ENCODE measurements at places on chromosomes 1 and 21.
A peak's percentile ranks its signal among the peaks of the same experiment; 100 is the strongest.

DNA sequence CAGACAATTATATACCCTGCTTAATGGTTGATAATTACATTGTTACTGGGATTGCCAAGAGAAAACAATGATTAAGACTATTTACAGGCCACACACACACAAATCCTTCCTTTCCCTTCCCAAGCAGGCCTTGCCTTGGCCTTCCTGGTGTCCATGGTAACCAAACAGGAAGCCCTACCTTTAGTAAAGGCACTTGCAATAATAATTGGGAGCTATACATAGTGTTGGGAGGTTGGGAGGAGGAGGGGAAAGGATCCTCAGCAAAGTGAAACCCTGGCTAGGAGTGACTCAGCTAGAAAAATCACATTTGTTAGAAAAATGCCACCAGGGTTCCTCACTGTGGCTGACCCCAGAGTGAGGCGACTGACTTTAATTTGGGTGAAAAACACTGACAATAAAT, 122.3 kb upstream of the ADAR start:
- no peak for DNase-seq

- no peak for DNase-seq
These were observed 111.2 kb upstream of the PROX1 start for GRCh38 chr1:213876531-213876930.

DNA sequence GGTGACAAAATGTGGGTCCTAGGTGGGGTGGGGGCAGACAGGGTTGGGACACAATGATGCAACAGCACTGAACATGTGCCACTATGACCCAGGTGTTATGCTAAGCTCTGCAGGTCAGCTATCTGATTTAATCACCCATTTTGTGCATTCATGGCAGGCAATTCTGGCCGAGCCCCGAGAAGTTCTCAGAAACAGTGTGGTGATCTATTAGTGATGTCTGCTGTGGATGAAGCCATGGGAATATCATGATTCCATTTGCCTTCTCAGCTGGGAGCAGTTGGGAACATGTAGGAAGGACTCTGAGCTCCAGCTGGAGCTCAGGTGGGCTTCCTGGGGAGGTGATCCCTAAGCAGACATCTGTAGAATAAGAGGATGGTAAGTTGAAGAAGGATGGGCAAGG, 194.0 kb upstream of the POU3F1 start:
- DNase-seq = no peak

DNA sequence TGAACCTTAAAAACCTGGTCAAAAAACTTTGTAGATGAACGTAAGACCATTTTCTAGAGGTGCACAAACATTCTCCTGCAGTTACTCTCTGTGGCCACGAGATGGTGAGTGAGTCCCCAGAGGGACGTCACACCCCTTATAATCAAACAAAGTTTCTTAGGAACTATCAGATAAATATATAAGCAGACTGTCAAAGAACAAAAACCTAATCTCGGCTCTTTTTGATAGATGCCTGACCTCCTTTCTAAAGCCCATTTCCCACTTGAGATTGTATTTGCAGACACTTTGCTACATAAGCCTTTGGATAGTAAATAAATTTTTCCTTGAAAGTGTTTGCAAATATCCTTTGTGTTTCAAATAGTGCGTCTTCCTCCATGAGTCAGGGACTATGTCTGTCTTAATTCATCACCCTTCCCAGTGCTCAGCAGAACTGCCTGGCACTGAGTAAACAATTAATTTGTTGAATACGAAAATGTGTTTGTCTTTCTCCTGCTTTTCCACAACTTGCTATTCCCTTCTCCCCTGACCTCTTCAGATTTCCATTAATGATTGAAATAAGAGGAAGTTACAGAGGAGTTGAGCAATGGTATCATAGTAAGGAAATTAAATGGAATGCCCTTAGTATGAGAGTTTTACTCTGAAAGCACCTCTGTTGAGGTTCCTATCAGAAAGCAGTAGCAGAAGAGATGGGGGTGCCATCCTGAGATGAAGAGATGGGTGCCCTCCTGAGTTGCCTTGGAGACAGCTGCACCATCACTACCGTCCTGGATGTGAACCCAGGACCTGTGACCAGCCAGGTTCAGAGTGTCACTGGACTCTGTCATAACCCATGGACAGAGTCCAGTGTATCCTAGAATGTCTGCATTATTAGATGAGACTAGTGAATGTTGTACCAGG, 57.8 kb upstream of the RAVER2 start:
- peak; percentile 8 for DNase-seq

GRCh38 chr1:18426580-18426979, 54.1 kb upstream of the KLHDC7A start:
- DNase-seq = no peak

DNA sequence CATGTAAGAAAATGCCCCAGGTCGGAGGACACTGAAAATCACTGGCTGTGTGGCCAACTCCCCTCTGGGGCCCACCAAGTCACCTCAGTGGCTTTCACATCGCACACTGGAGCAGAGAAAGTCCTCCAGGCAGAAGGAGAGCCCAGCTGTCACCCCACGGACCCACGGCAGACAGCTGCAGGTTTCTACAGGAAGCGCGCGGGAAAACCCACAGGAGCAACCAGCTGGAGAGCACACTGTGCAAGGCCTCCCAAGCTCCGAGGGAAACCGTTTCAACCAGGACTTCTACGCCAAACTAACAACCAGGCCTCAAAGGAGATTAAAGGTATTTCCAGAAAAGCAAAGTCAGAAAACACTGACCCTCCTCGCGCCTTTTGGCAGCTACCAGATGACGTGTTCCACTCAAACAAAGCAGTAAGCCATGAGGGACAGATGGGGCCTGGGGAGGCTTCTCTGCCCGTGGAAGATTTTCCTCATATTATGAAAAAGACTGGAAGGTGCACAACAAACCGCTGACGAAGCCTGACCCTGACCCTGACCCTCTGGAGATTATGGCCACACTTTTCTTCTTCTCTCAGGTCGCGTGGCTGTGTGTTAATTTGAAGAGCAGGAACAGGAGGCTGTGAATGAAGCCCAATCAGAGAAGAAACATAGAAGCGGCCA, 21.0 kb downstream of the WDR4 start:
- DNase-seq = no peak

DNA sequence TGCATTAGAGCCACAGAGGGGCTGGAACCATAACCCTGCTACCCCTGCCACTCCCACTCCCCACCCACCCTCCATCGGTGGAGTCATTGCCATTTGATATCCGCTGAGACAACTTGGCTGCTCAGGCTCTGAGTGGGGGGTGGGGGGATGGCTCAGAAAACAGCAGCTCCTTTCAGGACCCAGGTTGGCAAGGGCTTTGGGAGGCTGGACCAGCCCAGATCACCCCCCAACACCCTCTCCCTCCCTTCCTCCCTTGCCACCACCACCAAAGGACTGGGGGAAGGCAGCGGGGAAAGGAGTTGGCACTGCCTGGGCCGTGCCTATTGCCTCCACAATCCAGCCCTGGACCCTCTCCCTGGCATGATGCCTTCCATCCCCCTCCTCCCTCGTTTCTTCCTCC, 1.7 kb downstream of the KCNJ10 start:
- no peak for DNase-seq

GRCh38 chr21:41755258-41755933, 11.5 kb downstream of the RIPK4 start:
- no peak for DNase-seq

DNA sequence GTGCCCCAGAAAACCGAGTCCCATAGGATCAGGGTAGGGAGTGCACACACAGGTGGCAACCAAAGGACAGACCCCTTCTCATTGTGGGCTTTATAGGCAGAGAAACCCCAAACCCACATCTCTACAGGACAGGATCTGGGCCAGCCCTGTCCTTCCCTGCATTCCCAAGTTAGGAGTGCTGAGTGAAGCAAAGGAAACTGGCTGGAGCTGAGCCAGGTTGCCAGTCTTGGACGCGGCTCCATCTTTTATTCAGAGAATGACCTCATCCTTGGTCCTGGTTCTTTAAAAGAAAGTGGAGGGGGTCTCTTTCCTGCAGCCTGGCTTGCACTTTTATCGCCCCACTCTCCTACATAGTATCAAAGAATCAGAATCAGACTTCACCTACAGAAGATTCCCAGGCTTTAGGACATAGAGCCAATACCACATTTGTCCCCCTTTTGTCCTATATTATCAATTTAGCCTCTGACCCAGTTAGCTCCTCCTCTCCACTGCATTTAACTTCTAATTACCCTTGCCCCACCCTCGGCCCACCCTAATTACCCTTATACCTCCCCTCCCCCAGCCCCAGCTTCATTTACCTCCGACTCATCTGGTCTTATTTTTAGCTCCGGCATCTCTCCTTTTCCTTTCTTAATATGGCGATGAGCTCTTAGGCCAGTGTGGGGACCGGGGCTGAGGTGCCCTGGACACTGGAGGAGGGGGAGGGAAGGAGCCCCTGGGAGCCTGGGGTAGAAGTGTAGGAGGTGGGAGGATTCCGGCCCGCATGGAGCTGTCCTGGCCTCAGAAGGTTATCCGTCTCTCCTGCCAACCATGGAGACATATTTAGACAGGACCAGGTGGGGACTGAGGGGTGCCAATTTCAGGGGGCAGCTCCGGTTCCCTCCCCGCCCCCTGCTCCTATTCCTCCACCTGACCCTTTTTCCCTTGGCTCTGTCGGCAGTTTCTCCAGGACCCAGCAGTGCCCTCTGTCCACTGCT, at the start of gene CASQ1:
CASQ1 (plus strand) TSS at position 927 of the 977 bp plus-strand sequence. CDS start 177 bp downstream, outside the sequence.
- DNase-seq = no peak

- no peak for DNase-seq
These were observed 157.3 kb downstream of the SLC30A10 start for GRCh38 chr1:219771080-219771479.

- no peak for DNase-seq
These were observed 3.4 kb downstream of the CLEC20A start for GRCh38 chr1:178493301-178493741.

DNA sequence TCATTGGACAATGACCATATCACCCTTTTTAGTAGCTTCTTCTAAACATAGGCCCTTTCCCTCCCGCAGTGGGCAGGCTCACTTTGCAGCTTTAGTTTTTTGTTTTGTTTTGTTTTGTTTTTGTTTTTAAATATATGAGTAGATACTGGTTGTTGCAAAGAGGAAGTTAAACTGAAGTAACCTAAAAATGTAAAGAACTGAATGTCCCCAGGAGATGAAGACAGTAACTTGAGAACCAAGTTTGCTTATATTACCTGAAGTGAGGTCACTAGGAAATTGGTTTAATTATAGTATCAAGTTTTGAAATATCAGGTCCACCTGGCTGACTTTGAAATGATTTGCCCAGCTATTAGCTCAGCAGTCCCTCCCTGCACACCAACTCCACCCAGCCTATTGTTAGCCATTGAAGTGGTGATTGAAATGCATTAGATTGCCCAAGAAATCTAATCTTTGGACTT, 18.2 kb downstream of the SMAP2 start:
- no peak for DNase-seq

GRCh38 chr1:101506541-101507164, 269.8 kb downstream of the S1PR1 start:
- no peak for DNase-seq

DNA sequence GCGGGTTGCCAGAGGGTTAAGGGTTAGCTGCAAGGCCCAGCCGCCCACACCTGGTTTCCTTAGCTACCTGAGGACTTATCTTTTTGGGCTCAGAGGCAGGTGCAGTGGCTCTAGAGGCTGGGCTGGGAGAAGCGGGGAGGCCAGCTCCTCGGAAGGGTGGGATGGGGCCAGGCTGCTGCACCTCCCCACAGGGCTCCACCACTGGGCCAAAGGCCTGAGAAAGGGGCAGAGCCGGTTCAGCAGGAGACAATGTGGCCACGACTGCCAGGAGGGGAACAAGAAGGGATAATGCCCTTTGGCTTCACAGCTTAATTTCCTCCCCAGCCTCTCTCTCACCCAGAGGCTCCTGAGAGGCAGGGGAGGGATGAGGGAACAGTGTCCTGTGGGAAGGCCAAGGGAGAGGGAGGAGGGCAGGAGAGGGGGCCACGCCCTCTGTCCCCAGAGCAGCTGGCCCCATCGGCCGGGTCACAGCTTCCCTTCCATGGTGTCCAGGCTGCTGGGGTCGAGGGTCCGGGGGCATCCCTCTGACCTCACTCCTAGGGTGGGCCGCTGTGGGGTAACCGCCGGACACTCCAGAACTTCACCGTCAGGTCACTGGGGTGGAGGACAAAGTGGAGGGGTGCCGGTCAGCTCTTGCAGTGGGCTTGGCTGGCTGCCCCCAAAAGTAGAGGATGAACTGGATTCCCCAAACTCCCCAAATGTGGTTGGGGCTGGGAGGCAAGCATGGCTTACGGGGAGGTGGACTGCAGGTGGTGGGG, 50.4 kb downstream of the KIF21B start:
- no peak for DNase-seq

DNA sequence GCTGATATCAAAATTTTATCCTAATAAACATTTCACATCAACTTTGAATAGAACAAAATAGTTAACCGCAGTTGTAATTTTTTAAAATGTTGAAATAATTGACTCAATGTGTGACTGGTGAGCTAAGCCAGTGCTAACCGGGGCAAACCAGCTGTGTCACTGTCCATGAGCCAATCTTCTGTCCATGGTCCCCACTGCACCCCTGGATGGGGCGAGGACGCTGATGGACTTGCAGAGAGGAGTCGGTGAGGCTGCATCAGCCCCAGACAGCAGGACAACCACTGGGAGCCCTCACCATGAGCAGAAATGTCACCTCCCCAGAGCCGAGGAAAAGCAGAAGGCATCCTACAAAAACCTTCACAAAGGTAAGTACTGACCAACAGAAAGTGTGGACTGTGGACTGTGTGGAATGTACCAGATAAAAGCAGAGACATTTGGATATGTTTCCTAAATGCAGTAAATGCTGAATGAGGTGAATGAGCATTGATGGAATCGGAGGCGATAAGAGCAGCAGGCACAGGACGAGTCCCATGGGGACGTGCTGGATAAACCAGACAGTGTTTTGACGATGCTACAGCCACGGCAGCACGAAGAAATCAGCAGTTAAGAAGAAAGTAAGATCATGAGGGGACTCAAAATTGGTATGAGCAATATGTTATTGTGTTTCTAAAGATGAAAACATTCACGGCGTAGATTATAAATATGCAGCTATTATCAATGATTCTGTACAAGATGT, 115.0 kb upstream of the BACE2 start:
- DNase-seq = no peak

- no peak for DNase-seq
These were observed 186.4 kb upstream of the ZNHIT6 start for GRCh38 chr1:85894651-85895050.

DNA sequence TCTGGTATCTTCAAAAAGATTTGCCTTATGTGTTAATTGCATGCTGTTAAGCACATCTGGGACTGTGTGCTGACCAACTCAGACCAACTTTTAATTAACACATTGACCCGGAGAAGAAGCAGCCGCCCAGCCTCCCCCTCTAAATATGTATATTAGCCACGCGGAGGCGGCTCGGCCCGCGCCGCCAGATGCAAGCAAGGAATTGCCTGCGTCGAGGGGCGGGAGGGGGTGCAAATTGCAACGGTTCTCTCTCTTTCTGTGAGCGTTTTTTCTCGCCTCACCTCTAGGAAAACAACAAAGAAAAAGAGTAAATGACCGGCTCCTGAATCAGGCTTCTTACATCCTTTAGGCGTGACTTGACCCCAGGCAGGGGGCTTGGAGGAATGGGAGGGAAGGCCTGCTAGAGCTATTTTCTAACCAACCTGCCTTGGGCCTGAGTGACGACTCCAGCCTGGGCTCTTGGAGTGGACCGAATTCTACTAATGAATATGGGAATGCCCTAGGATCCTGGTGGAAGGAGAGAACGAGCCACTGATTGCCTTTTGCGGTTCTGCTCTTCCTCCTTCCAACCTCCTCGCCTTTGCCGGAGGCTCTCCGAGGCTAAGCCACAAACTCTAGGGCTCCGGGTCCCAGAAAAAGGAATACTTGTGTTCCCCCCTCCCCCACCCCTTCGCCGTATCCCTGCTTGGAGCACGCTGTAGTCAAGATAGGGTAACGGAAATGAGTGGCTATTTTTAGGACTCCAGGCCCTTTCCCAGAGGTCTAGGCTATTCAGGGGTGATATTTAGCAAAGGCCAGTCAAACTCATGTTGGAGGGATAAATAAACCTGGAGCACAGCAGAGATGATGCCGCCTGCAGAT, 417.0 kb upstream of the ESRRG start:
- DNase-seq = no peak
